ENCODE measurements at places on chromosomes 12 and 14.

GRCh38 chr12:120684523-120684932, 2.4 kb upstream of the MLEC start:
- no peak for ATAC-seq

DNA sequence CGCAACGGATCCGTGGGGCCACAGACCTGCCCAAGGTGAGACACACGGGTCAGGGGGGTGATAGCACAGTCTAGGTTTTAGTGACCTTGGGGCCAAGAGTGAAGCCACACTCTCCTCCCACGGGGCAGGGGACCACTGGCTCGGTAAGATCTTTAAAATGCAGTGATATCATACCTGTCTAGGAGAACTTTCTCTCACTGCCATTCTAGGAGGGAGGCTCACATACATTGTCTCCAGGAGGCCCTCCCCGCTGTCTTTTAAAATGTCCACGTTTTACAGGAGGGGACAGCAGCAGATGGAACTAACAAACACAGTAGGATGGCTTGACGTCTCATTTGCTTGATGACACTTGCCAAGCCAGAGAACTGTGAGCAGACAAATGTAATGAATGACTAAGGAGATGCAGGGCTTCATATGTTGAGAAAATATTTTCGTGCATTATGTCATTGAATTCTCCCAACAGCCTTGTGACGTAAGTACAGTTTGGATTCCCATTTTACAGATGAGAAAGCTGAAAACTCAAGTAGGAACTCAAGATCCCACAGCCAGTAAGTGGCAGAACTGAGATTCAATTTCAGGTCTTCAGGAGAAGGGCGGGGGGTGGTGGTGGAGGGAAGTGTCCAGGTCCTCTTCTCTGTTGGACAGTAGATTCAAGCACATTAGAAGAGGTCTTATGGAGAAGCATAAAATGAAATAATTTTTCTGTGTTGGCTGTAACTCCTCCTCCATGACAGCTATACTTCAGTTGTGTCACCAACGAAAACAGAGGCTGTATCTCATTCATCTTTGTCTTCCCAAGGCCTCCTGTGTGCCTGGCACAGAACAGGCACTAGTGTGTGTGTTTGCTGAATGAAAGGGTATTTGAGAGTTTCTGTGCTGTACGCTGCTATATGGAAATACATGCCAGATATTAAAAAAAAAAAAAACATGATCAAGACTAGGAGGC, 2.1 kb downstream of the VASH1 start:
- no peak for ATAC-seq

DNA sequence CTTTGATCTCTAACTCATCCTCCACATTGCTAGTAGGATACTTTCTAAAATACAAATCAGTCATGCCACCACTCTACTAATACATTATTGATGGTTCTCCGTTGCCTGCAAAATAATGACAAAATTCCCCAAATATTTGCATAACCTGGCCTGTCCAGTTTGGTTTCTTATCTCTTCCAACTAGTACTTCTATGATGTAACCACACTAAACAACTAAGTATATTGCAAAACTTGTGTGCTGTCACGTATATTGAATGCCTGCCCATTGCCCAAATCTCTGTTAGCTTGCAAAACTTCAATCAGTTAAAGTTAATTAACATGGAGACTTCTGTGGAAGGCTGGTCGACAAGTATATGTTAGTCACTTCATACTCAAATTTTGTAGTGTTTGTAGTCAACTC, 6.5 kb downstream of the OR6C74 start:
- ATAC-seq: no peak

GRCh38 chr14:80787876-80788275, 153.7 kb downstream of the CEP128 start:
- no peak for ATAC-seq

DNA sequence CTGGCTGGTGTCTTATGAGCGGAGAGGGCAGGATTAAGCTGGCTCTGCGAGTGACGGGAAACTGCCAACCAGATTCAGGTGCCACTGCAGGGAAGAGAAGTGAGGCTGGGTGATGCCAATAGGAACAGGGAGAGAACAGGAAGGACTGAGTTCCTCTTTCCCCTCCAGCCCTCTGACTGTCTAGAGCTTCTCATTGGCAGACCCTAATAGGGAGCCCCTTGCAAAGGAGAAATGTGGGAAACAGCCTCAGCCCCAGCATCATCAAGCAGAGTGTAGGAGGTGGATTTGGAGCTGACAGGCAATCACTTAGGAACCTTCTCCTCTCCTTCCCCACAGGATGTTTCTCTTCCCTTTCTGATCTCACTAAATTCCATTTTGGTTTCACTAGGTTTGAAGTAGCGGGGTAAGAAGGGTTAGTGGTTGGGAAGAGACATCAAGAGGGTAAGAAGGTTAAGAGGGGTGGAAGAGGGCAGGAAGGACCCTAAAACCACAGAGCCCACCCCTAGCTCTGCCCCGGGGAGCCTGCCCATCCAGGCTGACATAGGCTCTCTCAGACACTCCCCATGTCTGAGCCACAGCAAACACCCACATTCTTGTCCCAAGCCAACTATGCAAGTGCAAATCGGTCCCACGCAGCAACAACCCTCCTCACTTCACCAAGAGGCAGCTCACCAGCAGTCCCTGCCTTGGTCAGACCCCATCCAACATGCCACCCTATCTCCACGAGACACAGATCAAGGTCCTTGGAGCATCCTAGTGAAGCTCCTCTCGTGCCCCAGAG, 111.1 kb downstream of the STAB2 start:
- no peak for ATAC-seq

- no peak for ATAC-seq
Observed at GRCh38 chr14:31726337-31726736, 165.1 kb downstream of the NUBPL start.

DNA sequence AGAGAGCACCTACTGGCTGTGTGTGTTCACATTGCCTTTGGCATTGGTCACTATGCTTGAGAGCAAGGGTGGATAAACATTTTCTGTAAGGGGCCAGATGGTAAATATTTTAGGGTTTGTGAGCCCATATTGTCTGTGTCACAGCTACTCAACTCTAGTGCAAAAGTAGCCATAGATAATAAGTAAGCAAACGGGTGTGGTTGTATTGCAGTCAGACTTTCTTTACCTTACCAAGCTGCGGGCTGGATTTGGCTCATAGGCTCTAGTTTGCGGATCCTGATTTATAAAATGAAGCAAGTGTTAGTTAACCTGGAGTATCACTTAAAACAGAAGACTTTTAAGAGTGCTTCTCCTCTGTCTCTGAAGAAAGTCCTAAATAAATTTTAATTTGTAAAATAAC, 169.0 kb downstream of the KICS2 start:
- no peak for ATAC-seq

Data from gastroesophageal sphincter (tissue), 4 donors.